ENCODE measurements at places on chromosomes 4 and X. TPM values are rescaled to one million over a fixed set of nuclear protein-coding genes. Genes with fewer than 3 reads are reported as not detected.

GRCh38 chrX:152913346-152913745 lies 15.5 kb downstream of the ZNF185 start:
- no peak overlapping the region for H3K27ac ChIP-seq
- H3K27me3 ChIP-seq: no peaks in the 10 kb centered on the region
- no peak for DNase-seq
- H3K4me1 ChIP-seq: no peaks in the 10 kb centered on the region

DNA sequence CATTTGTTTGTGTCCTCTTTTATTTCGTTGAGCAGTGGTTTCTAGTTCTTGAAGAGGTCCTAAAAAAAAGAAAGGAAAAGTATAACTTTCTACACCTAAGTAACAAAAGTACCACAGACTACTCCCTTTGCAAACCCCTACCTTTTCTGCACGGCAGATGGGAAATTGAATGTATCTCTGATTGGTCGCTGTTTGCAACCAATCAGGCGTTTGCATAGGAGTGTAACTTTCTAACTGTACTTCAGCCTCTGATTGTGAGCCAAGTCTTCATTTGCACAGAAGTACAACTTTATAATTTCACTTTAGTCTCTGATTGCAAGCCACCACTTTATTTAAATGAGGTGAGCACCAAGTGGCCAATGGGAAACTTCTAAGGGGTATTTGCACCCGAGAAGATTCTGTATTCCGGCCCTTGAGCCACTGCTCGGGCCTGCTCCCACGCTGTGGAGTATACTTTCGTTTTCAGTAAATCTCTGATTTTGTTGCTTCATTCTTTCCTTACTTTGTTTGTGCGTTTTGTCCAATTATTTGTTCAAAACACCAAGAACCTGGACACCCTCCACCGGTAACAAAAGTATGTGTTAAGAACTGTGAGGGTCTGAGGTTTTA lies 40.3 kb upstream of the FHL1 start:
- no peaks in the 10 kb centered on the region for H3K36me3 ChIP-seq
- H3K27me3 ChIP-seq: no peaks in the 10 kb centered on the region
- DNase-seq: no peak
- no peak overlapping the region for H3K4me3 ChIP-seq
- H3K27ac ChIP-seq: no peak overlapping the region

DNA sequence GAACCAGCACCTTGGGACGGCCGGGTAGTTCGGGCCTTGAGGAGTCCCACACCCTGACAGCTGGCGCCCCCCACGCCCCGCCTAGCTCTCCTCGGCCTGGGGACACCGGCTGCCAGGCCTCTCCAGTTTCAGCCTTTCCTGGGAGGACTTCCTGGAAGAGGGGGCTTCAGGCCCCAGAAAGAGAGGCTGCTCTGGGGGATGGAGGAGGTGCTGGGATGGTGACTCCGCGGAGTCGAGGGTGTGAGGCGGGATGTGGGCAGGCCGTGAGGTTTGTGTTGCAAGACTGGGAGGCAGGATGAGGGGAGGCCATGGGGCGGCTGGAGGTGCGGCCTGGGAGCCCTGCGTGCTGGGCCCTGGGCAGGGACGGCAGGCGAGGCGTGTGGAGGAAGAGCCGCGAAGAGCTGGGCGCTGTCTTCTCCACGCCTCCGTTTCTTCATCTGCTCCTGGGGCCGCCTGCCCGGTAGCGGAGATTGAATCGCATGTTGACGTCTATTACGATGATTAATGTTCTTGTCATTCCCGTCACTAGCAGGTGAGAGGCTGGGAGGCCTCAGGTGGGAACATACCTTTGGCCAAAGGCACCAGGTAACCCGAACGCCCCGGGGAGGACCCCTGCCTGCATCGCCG lies 918 bp upstream of the FGFRL1 start:
- peak; percentile 76 for DNase-seq
- H3K27me3 ChIP-seq: peaks cover 28% of the 10 kb centered on the region
- H3K4me3 ChIP-seq: peak overlapping the region; percentile 86

DNA sequence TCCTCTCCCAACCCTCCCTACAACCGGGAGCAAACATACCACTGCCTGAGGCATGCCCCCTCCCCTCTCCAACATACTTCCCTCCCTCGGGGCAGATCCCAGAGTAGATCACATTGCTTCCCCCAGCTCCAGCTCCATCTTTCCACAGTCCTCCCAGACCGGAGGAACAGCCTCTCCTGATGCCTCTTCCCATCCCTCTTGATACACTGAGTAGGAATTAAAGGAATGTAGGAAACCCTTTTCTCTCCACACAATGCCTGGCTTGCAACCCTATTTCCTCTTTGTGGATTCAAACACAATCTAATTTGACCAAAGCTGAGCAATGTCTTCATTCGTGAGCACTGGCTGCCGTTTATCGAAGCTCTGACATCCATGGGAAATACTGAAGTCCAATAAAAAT lies 339.8 kb downstream of the BCOR start:
- no peaks in the 10 kb centered on the region for H3K27me3 ChIP-seq
- no peak overlapping the region for H3K4me3 ChIP-seq
- H3K27ac ChIP-seq: no peak overlapping the region

The FMR1NB gene
- not detected for total RNA-seq

DNA sequence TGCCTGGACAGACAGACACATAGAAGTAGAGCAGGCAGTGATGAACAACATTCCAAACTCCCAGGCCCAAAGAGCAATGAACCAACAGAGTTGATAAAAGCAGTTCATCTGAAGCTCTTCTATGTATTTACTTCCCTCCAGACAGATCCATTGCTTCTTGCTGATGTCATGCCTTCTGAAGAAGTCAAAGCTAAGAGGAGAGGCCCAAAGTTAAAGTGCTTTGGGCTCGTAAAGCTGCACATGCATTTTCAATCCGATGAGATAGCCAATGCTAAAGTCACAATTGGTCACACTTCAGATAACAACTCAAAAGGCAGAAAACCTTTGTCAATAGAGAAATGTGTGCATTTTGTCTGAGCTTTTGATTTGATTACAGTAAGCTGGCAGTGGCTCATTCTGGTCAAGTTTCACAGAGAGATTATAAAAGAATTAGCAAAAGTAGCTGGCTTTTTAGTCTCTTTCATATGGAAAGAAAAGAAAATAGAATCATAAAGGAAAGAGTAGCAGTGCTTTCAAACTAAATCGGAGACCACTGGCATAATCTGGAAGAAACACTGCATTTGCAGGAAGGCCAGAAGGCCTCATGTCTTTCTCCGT lies 82.0 kb downstream of the GPC4 start:
- no peak overlapping the region for H3K4me3 ChIP-seq
- H3K4me1 ChIP-seq: no peaks in the 10 kb centered on the region
- no peaks in the 10 kb centered on the region for H3K36me3 ChIP-seq
- H3K27ac ChIP-seq: no peak overlapping the region

The PAGE2B gene
- not detected for total RNA-seq

The TMEM156 gene
- total RNA-seq: 29.4 TPM

GRCh38 chr4:126850286-126850685 lies 782.5 kb upstream of the INTU start:
- H3K27ac ChIP-seq: no peak overlapping the region
- H3K27me3 ChIP-seq: no peaks in the 10 kb centered on the region
- no peak for DNase-seq

The IL21 gene
- 138 TPM for total RNA-seq

The MID1 gene
- total RNA-seq: not detected

The CLDN22 gene
- total RNA-seq: not detected

DNA sequence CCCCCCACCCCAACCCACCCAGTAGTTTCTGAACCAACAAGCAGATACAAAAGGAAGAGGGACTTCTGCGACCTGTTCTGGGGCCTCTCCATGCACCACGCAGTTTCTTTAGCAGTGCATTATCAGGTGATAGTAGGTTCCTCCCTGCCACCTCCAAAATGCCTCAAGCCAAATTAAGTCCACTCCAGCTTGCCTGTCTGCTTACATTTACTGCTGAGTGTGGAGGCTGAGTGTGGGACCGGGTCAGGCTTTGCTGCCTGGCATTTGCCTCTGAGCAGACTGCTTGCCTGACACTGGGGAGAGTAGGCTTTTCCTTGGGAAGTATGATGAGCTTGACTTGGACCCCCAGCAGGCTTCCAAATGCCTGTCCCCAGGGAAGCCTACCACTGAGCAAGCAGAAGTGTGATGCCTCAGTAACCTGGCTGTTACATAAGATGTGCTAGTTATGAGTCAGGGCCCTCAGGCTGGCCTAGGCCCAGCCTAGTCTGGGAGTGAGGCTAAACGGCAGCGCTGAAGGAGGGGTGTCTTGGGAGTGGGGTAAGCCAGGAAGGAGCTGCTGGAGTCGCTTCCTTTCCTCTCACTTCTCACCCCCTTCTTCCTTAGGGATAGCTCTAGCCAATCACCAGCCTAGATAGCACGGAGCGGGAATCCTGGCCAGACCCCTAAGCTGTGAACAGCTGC lies 9.0 kb downstream of the TSC22D3 start:
- no peak for DNase-seq
- no peak overlapping the region for H3K27ac ChIP-seq
- H3K36me3 ChIP-seq: no peaks in the 10 kb centered on the region
- no peak overlapping the region for H3K4me3 ChIP-seq
- no peaks in the 10 kb centered on the region for H3K4me1 ChIP-seq

- no peak overlapping the region for H3K4me3 ChIP-seq
- H3K36me3 ChIP-seq: peaks cover 32% of the 10 kb centered on the region
- peaks cover 2% of the 10 kb centered on the region for H3K27me3 ChIP-seq
- H3K4me1 ChIP-seq: peaks cover under 1% of the 10 kb centered on the region
- no peak overlapping the region for H3K27ac ChIP-seq
Measured at GRCh38 chrX:47572773-47573340, 9.4 kb upstream of the TIMP1 start.

The LPAR4 gene
- not detected for total RNA-seq

DNA sequence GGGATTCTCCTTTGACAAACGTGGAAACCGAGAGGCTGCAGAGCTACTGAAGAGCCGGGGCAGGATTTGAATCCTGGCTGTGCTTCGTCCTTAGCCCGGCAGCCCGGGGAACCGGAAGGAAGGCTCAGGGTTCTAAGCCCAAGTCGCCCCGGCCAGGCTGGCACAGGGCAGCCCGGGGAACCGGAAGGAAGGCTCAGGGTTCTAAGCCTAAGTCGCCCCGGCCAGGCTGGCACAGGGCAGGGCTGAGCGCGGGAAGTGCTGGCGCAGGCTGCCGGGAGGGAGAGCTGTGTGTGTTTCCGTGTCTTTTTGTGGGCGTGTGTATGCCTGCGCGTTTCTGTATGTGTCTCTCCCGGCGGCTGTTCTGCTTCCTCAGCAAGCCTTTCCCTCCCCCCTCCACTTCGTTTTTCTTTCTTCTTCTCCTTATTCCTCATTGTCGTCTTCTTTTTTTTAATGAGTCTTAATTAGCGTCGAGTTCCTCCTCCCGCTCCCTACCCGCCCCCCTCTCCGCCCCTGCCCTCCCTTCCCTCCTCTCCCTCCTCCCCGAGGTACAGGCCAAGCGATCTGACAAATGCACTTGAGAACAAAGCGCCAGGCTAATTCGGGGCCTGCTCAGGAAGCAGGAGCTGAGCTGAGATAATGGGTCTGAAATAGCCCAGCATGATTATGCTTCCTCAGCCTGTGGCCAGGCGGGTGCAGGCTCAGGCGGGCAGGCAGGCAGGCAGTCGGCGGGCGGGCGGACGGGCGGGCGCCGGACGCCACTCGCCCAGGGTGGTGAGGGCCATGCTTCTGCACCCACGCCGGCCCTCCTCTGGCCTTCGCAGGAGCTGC lies 65.9 kb downstream of the EFNB1 start:
- peaks cover 2% of the 10 kb centered on the region for H3K27me3 ChIP-seq
- H3K27ac ChIP-seq: no peak overlapping the region
- H3K4me1 ChIP-seq: no peaks in the 10 kb centered on the region
- H3K4me3 ChIP-seq: no peak overlapping the region

DNA sequence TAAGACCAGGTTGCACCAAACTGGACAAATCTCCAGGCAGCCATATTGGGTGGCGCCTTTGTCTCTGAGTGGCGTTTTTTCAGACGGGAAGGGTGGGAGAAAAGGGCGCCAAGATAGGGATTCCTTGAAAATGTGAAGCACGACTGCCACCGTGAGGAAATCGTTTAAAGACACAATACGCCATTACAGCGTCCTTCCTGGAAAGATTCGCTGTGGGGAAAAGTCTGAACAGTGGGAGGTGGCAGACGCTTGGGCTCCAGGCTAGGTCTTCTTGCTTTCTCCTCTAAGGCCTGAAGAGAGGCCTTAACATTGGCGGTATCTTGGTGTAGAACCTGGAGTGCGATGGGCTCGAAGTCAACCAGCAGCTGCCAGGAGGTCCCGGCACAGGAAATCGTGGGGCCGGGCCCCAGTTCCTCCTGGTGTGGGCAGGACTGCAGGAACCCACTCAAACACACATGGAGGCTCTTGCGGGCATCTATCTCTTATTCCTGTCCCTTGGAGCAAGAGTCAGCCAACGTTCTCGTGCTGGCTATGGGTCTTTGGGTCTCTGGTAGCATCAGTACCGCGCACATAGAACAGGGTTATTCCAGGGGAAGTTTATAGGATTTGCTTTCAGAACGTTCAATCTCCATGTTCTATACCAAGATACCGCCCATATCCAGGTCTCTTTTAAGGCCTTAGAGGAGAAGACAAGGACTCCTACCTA lies 208.8 kb downstream of the OR13H1 start:
- H3K36me3 ChIP-seq: peaks cover 9% of the 10 kb centered on the region
- no peaks in the 10 kb centered on the region for H3K27me3 ChIP-seq
- H3K4me1 ChIP-seq: no peaks in the 10 kb centered on the region
- no peak overlapping the region for H3K4me3 ChIP-seq
- H3K27ac ChIP-seq: no peak overlapping the region
- no peak for DNase-seq

GRCh38 chr4:3442959-3443749 lies 1.4 kb downstream of the HGFAC start:
- H3K4me3 ChIP-seq: no peak overlapping the region
- H3K4me1 ChIP-seq: no peaks in the 10 kb centered on the region
- H3K36me3 ChIP-seq: no peaks in the 10 kb centered on the region
- DNase-seq: peak; percentile 43
- H3K27ac ChIP-seq: no peak overlapping the region
- no peaks in the 10 kb centered on the region for H3K27me3 ChIP-seq

The NBDY gene
- 29.3 TPM for total RNA-seq

The HSFX2 gene
- not detected for total RNA-seq

- H3K4me3 ChIP-seq: no peak overlapping the region
- no peaks in the 10 kb centered on the region for H3K27me3 ChIP-seq
- H3K4me1 ChIP-seq: no peaks in the 10 kb centered on the region
- DNase-seq: no peak
- H3K27ac ChIP-seq: no peak overlapping the region
Measured at GRCh38 chr4:63036159-63036866, 1372.9 kb downstream of the TECRL start.

GRCh38 chrX:139850968-139851367 lies 81.9 kb downstream of the ATP11C start:
- H3K27me3 ChIP-seq: no peaks in the 10 kb centered on the region
- H3K4me3 ChIP-seq: no peak overlapping the region
- no peaks in the 10 kb centered on the region for H3K36me3 ChIP-seq
- H3K27ac ChIP-seq: no peak overlapping the region
- no peak for DNase-seq

DNA sequence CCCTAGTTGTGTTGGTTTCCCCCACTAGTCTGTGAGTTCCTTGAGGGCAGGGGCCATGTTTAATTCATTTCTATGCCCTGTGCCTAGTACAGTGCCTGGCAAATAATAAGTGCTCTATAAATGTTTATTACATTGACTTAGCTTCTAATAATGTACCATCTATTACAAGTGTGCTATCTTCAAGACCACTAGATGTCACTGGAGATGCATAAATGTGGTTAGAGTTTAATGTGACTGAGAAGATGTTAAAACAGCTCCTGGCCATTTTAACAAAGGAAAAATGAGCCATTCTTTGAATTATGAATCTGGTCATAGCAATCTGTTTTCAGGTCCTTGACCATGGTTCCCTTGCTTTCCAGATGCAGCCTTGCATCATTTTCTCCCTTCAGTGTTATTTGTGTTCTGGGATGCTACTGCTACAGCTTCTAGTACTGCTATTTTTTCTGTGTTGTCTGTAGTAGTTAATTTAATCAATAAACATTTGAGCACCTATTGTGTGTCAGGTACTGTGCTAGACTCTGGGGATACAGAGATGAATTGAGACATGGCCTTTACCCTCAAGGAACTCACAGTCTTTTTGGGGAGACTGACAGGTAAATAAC lies 43.2 kb downstream of the SLC9A6 start:
- no peak for DNase-seq
- H3K27me3 ChIP-seq: no peaks in the 10 kb centered on the region
- no peak overlapping the region for H3K27ac ChIP-seq
- H3K4me3 ChIP-seq: no peak overlapping the region

Measured in activated T-helper 1 cell treated with anti-CD3 and anti-CD28 coated beads, Interleukin-12 subunit alpha, Interleukin-12 subunit beta, Interleukin-2, Interleukin-4 antibody, amounts not matched to agents 30 ng/mL and 10 ng/mL and 1 ng/mL, durations not matched to agents 14 hours and 24 hours and 36 hours (primary cell).